HFFc6 (cell line): ENCODE measurements at places on chromosomes 2 and 18. TPM values are rescaled to one million over a fixed set of nuclear protein-coding genes. Genes with fewer than 3 reads are reported as not detected.

GRCh38 chr2:208025814-208026184, 472 bp upstream of the PLEKHM3 start:
- no peak for DNase-seq

- peak; percentile 18 for DNase-seq
Observed at GRCh38 chr18:43596105-43596712, 318.9 kb upstream of the SYT4 start.

SIX3 gene
- total RNA-seq: not detected in 2 replicates

GRCh38 chr18:33052886-33053285, 280.1 kb upstream of the KLHL14 start:
- no peak for DNase-seq

LOXHD1 gene
- not detected in 3 replicates for total RNA-seq

GRCh38 chr2:20568501-20569463, 82.1 kb downstream of the HS1BP3 start:
- no peak for DNase-seq

- no peak for DNase-seq
Observed at GRCh38 chr2:191358325-191359025, 113.3 kb downstream of the MYO1B start.

TMEM18 gene
- total RNA-seq: 25.4 to 29.2 TPM (median 28.9 TPM) in 3 replicates

GRCh38 chr18:61637905-61638595, 254.8 kb downstream of the RNF152 start:
- no peak for DNase-seq

DNA sequence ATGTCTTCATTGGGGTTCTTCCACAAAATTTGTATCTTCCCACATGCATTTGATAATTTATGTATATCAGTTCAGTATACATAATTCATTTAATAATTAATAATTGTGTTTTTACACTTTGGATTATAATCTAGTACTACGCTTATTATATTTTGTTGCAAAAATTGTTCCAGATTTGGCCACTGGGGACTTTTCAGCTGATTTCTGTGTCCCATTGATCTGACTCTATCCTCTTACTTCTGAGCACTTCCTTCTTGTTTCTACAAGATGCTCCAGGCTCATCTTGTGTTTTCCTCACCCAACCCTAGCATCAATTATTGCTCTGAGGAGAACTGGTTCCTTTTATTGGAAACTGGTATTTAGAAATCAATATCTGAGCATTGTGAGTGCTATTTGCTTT, 215.3 kb upstream of the CDH19 start:
- DNase-seq: no peak

DNA sequence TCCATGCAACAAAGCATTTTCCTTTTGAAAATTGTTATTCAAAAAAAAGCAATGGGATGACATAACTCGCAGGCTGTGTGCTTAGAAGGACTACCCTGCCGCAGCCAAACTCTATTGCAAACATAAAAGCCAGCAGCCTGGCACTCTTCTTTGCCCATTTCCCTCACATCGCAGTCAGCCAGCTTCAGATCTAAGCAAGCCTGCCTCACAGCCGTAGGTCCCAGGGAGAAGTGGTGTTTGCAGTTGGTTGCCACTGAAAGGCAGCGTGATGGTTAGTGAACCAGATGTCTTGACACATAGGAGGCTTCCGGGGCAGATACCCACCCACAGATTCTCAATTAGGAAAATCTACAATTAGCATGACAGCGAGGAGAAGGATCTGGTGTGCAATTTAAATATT, 655.2 kb downstream of the RNF144A start:
- no peak for DNase-seq

DNA sequence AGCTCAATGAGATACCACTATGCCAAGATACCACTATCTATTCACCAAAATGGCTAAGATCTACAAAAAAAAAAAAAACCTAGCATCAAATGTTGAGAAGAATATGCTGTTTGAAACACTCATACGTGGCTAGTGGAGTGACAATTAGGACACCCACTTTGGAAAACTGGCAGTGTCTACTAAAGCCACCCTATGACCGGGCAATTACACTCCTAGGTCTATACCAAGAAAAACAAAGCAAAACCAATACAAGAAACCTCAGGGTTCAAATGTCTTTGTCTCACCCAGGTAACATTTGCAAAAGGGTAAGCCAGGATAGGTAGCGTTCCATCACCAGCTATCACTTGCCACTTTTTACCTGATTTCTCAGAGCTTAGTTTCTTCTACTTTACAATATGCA, 123.6 kb upstream of the CAB39 start:
- DNase-seq: no peak

DNA sequence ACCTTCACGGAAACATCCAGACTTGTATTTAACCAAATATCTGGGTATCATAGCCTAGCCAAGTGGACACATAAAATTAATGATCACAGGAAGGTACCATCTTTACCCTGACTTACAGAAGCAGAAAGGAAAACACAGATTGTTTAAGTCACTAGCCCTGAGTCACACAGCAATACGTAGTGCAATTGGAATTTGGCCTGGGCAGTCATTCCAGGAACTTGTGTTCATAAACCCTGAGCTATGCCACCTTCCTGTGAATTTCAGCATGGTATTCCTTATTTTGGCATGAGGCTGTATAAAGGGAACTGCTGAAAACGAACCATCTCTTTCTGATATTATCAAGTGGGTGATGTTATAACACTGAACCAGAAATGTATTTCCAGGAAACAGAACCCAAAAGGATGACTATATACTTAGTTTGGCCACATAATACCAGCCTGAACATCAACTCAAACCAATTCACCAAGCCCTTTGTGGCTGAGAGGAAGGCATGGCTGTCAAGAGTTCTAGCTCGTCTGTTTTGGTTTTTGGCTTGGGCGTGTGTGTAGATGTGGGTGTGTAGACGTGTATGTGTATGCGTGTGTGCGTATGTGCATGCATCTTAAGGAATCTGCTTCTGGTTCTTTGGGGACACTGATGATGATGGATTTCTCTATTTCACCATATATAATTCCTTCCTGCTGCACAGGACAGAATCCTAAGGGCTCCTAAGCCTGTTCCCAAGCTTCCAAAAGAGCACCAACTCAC, 533.4 kb upstream of the ID2 start:
- peak; percentile 85 for DNase-seq

- no peak for DNase-seq
Observed at GRCh38 chr2:31002537-31003150, 135.6 kb downstream of the GALNT14 start.

- peak; percentile 44 for DNase-seq
Observed at GRCh38 chr2:71748227-71748626, 294.9 kb downstream of the DYSF start.

DNA sequence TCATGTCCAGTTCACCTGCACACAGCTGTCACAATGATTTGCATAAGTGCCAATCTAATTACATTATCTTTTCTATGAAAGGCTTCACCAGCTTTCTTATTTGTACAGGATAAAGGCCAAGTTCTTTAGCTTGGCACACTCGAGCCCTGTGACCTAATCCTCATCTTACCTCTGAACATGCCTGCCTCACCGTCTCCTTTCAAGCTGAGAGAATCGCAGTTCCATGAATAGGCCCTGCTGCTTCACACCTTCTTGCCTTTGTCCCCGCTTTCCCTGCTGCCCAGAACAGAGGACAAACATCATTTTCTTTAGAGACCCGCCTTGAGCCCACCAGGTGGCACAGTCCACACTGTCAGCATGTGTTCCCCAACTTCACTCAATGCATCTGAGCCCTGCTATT, 1094.7 kb downstream of the BCL11A start:
- no peak for DNase-seq

GRCh38 chr2:100484390-100484789, 14.1 kb downstream of the NMS start:
- DNase-seq: no peak

GRCh38 chr2:186737732-186738508, 44.1 kb downstream of the FAM171B start:
- DNase-seq: no peak

DNA sequence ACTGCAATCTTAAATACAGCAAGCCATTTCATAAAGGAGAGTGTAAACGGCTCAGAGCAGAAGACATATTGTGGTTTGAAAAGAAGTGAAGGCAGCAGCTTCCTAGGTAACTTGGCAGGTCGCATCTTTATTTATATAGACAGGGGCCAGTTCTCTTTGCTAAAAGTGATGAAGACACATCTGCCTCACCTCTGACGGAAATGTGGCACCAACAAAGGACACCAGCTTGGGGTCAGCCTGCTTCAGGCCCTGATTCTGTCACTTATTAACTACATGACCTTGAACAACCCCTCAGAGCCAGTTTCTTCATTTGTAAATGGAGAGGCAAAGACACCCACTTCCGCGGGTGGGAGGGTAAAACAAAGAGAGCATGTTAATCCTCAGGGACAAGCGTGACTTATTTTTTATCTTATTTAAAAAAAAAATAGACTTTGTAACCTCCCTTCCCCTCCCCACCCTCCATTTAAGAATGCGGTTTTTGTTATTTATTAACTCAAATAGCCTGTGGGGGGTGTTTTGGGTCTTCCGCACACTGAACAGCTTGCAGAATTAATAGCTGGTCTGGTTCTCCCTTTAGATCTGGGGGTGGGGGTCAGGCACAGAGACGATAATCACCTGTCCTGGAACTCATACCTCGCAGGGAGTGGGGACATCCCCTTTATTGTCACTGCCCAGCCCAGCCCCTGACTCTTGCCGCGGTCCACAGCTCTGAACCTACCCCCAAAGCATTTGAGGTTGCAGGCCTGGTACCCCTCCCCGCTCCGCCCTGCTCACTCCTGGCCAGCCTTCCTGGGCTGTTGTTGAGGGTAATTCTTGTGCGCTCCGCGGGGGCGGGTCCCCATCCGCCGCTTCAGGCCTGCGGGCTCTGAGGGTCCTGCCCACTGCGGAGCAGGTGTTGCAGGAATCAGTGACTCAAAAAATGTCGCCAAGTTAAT, 64.2 kb upstream of the TMEM17 start:
- DNase-seq: no peak

- no peak for DNase-seq
Observed at GRCh38 chr2:197446844-197447243, 6.5 kb upstream of the COQ10B start.

CNGA3 gene
- 0.11 to 0.78 TPM (median 0.52 TPM) in 3 replicates for total RNA-seq

GEN1 gene
- 8.5 to 14.0 TPM (median 13.7 TPM) in 3 replicates for total RNA-seq

- DNase-seq: no peak
Observed at GRCh38 chr2:185790361-185790760, 51.8 kb downstream of the FSIP2 start.

- DNase-seq: no peak
Observed at GRCh38 chr18:26723981-26724380, 141.5 kb downstream of the AQP4 start.

UGT1A10 gene
- total RNA-seq: not detected in 3 replicates

DNA sequence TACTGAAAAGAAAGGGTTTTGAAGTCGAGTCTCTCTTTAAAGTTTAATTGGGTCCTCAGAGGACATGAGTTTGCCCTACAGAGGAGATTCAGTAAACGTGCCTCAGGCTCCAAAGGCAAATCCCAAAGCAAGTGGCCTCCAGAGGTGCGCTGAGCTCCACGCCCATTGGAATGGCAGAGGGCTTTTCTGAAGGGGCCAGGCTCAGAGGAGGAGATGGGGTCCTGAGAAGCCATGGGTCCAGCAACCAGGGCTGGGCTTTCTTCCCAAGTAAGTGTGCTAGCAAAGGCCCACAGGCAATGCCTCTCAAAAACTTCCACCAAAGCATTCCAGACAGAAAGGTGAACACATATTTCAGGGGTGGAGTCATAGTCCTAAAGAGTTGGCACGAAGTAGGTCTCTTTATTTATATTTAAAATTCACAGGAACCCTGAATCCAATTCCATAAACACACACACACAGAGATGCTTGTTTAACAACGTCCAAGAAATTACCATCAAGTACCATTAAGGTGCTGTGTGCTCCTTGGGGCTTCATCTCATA, 93.0 kb upstream of the SH3BP4 start:
- DNase-seq: no peak

PROM2 gene
- total RNA-seq: 0.18 to 0.40 TPM (median 0.35 TPM) in 3 replicates

DNA sequence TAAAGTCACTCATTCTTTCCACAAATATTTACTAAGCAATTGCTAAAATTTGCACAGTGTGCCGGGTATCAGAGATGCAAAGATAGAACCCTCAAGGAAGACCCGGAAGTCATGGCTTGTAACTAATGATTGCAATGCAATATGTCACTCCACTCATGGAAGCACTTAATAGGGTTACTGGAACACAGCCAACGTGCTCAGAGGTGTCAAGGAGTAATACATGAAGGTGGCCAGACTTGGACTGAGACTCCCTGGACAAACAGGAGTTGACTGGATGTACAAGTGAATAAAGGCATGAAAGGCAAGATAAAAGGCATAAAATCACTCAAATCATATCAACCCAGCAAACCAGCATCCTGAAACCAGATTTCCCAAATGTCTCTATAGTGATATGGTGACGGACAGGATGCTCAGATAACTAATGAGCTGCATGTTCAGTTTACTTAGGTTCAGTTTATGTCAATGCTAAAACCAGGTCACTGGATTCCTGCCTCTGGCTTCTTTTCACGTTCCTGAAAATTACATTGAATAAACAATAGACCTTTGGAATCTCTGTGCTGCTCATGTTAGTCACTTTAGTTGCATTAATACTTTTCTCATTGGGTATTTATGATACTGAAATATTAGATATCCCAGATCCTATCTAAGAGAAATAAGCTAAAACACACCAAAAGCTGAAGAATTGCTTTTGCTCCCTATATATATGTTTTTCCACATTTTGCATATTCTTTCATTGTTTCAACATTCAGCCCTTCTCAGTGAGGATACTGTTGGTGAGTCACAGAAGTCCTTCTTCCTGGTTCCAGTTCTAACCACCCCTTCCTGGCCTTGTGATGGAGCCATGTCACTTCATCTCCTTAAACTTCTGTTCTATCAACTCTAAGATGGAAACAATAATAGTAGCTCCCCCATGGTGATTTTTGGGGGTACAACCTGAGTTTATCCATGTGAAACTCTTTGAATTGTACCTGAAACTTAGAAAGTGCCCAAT, 688.9 kb upstream of the ID2 start:
- peak; percentile 15 for DNase-seq

GRCh38 chr2:197674060-197674459, 1.3 kb downstream of the RFTN2 start:
- no peak for DNase-seq

DNA sequence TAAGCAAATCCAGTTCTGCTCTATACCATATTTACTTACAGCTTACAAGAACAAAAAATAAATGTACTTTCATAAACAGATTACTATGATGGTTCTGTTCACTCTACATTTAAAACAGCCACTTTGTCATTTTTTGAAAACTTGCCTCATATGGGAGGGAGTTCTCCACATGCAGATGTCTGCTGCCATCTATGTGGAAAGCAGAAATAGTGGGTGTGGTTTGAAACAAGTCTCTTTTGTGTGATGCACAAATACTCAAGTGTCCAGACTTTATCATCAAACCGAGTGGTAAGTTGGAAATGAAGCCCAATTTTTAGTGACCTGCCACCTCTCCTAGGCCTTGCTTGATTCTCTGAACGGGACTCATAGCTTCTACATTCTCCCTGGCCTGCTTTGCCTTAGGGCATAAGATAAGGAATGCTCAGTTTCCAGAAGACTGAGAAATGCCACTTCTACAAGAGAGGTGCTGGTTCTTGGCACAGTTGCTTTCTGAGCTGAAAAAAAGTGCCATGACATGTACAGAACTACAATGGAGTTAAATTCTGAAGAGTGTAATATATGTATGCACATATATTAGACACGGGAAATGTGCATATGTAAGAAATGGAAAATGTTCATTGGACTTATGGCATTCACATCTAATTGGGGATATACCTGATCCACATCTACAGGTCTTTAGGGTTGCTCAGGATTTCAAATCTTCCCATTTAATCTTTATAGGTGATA, 221.0 kb downstream of the SLC8A1 start:
- DNase-seq: no peak

- no peak for DNase-seq
Observed at GRCh38 chr2:218648787-218649100, 10.7 kb downstream of the ZNF142 start.

OBSL1 gene
- 64.0 to 75.9 TPM (median 65.5 TPM) in 3 replicates for total RNA-seq

ECEL1 gene
- total RNA-seq: not detected in 3 replicates
